RWPE2 (cell line): ENCODE measurements at places on chromosomes 5 and 9.

GRCh38 chr5:131774652-131775367 is 22.0 kb downstream of the FNIP1 start:
- no peak for DNase-seq

DNA sequence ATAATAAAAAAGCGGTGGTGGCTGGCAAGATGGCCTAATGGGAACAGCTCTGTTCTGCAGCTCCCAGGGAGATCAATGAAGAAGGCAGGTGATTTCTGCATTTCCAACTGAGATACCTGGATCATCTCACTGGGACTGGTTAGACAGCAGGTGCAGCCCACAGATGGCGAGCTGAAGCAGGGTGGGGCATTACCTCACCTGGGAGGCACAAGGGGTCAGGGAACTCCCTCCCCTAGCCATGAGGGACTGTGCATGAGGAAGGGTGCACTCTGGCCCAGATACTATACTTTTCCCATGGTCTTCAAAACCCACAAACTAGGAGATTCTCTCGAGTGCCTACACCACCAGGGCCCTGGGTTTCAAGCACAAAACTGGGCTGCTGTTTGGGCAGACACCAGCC is 45.6 kb upstream of the PTGER4 start:
- no peak for DNase-seq

DNA sequence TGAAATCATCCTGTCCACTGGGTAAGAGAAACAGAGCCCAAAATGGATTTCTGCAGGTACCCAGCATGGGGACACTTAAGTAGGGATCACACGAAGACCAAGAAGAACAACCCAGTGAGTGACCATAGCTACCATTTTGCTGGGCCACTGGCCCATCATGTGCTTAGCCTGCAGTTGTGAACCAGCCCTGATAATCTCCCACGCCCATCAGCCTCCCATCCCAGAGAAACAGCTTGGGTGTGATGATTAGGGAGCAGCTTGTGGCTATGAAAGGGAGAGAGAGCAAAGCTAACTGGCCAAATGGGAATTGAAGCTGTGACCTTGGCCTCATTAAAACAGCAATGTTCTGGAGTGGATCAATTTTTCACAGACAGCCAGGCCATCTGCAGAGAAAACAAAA is 138.5 kb downstream of the SLC24A2 start:
- no peak for DNase-seq

GRCh38 chr5:126054577-126055347 is 368.4 kb upstream of the GRAMD2B start:
- DNase-seq, result no peak

- DNase-seq, result no peak
Measured at GRCh38 chr5:149134778-149135500, 6.4 kb upstream of the ABLIM3 start.

DNA sequence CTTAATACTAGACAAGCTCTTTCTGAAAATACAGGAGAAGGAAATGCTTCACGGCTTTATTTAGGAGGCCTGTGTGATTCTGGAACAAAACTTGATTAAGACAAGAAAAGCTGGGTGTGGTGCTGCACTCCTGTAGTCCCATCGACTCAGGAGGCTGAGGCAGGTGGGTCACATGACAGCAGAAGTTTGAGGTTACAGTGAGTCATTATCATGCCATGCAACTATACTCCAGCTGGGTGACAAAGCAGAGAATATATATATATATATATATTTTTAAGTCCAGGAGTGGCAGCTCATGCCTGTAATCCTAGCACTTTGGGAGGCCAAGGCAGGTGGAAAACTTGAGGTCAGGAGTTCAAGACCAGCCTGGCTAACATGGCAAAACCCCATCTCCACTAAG is 33.1 kb upstream of the SPIN1 start:
- no peak for DNase-seq

- DNase-seq, result no peak
Measured at GRCh38 chr5:159504106-159504856, 174.0 kb upstream of the IL12B start.

GRCh38 chr9:97983589-97984187 is 547 bp downstream of the ANP32B start:
- DNase-seq, result no peak

- DNase-seq, result no peak
Measured at GRCh38 chr5:180555168-180555921, 36.0 kb downstream of the SCGB3A1 start.

- DNase-seq, result no peak
Measured at GRCh38 chr9:35254984-35255857, 93.4 kb downstream of the UNC13B start.

- no peak for DNase-seq
Measured at GRCh38 chr5:68418201-68418600, 202.6 kb downstream of the PIK3R1 start.

GRCh38 chr5:115579216-115579615 is 23.1 kb downstream of the TICAM2 start:
- no peak for DNase-seq

DNA sequence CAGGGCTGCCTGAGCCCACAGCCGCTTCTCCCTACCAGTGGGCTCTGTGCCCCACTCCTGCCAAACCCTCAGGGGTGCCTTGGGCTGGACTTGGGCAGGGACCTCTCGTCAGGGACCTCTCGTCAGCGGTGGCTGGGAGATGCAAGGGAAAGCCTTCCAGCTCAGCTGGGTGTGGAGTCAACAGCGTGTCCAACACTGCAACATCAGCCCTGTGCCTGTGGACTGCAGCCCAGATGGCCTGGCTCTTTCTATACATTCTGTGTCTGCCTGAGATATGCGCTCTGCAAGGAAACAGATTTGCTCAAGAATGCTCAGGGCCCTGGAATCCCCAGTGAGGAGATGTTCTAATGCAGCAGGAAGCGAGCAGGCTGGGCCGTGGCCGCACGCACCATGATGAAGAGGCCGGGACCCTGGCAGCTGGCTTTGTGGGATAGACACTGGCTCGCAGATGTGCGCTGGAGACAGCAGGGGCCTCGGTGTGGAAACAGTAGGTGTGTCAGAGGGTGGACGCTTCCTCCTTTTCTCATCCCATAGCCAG is 85.0 kb upstream of the COL5A1 start:
- peak; percentile 52 for DNase-seq

DNA sequence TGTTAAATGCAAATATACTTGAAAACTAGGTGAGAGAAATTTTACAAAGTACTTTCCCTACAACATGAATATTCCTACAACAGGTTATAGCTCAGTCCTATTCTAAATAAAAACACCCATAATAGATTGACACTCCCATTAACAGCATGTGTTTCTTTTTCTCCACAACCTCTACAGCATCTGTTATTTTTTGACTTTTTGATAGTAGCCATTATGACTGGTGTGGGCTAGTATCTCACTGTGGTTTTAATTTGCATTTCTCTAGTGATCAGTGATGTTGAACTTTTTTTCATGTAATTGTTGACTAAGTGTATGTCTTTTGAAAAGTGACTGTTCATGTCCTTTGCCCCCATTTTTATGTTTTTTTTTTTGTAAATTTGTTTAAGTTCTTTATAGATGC is 1506.1 kb upstream of the CDH9 start:
- no peak for DNase-seq

DNA sequence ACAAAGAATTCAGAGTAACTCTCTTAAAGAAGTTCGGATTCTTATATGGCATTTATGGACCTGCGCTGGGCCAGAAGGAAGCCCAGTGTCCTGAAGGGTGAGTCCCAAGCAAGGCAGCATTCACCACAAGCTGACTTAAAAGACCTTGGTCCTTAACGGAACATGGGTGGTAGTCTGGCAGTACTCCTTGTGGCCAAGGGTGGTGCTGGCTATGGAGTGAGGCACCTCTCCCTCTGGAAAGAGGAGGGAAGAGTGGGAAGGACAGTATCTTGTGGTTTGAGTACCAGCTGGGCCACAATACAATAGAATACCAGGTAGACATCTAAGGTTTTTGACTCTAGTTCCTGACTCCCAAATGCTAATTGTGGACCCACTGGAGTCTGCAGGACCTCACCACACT is 425.7 kb upstream of the CYLC2 start:
- DNase-seq, result no peak
